ENCODE measurements at places on chromosomes 3 and 15.
A peak's percentile ranks its signal among the peaks of the same experiment; 100 is the strongest.

DNA sequence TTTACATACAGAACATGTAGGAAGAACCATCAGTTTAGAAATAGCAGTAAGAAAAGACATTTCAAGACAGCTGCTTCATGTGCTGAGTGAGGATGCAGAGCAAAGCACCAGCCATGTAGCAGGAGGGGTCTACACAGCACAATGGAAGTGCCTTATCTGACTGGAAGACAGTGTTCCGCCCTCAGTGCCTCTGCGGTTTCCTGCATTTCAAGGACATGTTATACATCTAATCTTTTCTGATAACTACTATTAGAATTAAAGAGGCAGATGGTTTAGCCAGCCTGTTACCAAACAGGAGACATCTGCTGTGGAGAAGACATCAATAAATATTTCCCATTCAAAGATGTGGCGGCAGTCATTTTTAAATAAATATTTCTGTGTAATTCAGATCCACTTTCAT lies 10.6 kb downstream of the LSG1 start:
- DNase-seq: no peak

DNA sequence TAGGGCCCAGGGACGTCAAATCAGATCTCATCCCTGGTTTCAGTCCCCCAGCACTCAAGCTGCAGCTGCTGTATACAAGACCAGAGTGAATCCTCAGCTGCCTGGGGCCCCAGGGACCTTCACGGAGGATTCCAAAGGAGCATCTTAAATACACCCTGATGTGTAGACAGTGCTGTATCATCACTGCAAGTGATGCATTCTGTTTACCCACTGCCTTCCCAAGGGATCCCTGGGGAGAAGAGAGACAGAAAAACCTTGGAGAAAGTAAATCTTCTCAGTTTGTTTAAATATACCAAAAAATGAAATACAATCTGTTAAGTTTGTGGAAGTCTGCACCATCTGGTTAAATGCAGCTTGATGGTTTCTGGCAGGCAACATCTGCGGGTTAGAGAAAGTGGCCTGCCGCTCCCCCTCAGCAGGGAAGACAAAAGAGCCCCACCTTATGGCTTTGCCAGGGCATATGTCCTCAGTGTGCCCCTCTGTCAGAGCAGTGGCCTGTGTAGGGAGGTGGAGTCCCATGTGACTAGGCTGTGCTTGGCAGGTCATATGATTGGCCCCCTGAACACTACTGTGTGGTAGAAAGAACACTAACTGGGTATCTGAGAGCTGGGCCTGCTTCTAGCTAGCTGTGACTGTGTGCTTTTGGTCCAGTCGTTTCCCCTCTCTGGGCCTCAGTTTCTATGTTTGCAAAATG lies 222.2 kb upstream of the TRIM42 start:
- no peak for DNase-seq

GRCh38 chr3:32471246-32471645 lies 31.4 kb downstream of the CMTM6 start:
- DNase-seq: no peak

DNA sequence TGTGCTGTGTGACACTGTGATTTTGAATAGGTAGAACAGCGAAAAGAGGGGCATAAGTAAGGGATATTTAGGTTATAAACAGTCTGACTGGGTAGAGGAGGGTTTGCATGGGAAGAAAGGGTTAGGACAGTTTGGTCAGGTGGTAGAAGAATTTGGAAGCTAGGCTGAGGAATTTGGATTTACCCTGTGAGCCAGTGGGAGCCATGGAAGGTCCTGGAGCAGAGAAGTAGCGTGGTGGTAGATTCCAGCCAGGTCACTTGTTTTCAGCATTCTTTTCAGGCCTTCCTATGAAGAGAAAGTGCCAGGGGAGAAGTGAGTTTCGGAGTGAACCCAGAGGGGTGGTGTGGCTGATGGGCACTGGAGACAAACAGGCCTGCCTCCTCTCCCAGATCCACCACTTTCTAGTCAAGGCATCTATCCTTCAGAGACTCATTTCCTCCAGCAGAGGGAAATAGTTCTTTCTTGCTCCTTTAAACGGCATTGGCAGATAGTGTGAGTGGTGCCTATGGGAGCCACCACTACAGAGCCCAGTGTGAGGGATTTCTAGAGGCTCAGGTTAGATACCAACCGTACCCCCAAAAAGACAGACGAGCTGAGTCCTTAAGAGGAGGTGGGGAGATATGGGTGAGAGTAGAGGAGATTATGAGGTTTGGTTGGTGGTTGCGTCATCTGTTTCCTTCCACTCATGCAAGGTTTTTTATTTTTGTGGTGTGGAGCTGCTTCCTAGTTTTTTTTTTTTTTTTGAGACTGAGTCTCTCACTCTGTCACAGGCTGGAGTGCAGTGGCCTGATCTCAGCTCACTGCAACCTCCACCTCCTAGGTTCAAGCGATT lies 21.2 kb downstream of the PXK start:
- no peak for DNase-seq

DNA sequence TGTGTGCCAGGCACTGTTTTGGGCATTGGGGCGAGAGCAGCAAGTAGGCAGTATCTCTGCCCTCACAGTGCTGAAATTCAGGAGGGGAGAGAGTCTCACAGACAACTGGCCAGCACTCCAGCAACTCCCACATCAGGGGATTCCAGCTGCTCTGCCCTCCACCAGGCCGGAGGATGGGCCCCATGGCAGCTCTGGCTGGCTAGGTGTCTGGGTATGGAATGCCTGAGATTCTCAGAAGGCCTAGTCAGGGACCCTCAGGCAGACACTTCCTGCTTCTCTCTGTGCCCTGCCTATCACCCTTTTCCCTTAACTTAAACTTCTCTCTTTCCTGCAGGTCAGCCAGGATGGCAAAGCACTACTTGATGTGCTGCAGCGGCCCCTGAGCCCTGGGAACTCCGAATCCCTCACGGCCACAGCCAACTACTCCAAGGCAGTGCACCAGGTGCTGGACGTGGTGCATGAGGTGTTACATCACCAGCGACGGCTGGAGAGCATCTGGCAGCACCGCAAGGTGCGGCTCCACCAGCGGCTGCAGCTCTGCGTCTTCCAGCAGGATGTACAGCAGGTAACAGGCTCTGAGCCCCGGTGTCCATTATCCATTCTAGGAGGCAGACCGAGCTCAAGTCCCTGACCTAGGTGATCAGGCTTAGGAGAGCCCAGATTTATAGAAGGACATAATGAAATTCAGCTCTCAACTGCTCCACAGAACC lies 342.2 kb upstream of the ROPN1 start:
- no peak for DNase-seq

GRCh38 chr3:102353805-102354204 lies 81.0 kb upstream of the ZPLD1 start:
- DNase-seq: no peak

- no peak for DNase-seq
Observed at GRCh38 chr15:80007532-80007931, 36.5 kb upstream of the BCL2A1 start.

DNA sequence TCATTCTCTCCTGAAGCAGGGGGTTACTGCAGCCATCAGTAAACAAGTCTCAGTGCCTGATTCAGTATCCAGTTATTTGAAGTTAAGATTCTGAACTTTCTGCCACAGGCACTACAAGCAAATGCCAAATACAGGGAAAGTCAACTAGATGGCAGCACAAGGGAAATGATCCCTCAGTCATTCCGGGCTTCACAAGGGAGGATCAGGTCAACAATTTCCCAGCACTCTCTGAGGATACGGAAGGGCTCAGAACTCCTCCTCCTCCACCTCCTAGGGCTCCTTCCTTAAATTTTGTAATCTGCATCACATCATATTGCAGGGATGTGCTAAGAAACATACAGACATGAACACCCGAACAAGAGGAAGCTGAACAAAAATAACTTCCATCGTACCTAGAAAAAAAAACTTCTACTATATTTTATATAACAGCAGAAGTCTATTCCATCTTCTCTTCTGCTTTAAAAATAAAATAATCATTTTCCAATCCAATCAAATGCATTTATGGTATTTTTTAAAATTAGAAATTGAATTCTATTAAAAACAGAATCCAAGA lies 187.1 kb downstream of the FMN1 start:
- no peak for DNase-seq

- no peak for DNase-seq
Observed at GRCh38 chr3:161913786-161914389, 417.3 kb downstream of the OTOL1 start.

DNA sequence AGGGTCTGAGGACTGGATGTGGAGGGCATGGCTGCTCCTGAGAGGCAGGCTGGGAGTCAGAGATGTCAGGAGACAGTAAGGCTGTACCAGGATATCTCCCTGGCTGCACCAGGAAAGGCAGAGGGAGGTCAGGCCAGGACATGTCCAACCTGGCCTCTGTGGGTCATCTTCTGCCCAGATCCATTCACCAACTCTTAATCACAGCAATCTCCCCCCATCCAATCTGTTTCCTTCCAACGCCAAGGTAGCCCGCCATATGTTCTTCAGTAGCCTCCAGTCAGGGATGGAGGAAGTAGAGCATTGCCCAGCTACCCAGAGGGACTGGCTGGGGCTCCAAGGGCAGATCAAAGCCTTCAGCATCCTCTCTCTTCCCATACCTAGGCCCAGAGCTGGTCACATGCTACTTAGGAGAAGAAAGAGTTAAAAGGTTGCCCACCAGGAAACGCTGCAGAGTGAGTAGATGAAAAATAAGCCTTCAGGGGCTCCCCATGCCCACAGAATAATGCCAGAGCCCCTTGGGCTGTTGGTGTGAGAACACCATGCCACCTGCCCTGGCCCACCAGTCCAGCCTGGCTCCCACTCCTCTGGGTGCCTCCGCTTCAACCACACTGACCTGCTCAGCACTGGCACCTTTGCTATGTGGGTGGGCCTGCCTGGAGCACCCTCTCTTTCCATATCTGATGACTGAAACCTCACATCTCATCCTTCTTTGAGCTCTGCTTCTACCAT lies 176.8 kb downstream of the MEGF11 start:
- no peak for DNase-seq

DNA sequence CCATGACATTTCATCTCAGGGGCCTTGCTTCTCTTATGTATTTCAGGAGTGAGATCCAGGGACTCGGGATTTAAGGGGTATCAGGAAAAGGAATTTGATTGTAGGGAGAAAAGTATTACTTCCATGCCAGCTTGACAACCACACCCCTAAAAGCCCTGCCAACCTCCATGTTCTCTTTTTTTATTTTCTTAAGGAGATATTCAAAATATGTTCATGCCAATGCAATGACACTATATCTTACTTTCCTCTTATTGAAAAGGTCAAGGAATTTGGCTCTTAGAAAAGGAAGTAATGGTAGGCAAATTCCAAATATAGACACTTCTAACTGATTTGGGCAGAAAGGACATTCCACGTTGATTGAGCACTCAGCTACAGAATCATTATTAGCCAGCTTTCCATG lies 407.5 kb upstream of the NECTIN3 start:
- no peak for DNase-seq

DNA sequence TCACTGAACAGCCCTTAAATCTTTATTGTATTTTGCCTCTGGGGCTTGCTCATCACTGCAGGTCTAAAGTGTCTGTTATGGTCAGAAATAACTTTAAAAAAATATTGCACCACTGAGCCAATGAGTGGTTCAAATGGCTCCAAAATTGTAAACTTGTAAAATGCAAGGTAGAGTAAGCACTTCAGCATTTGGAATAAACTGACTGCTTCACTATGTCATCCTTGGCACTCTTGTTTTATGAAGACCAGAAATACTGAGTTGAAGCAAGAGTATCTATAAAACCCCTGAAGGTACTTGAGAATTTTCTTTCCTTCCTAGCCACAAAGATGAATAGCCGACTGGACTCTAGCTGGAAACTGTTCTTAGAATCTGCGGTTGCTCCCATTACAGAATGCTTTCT lies 390.3 kb upstream of the DPH6 start:
- no peak for DNase-seq

- DNase-seq: no peak
Observed at GRCh38 chr3:114758831-114759699, 388.0 kb downstream of the ZBTB20 start.

- DNase-seq: no peak
Observed at GRCh38 chr15:50944672-50945071, 36.2 kb downstream of the AP4E1 start.

DNA sequence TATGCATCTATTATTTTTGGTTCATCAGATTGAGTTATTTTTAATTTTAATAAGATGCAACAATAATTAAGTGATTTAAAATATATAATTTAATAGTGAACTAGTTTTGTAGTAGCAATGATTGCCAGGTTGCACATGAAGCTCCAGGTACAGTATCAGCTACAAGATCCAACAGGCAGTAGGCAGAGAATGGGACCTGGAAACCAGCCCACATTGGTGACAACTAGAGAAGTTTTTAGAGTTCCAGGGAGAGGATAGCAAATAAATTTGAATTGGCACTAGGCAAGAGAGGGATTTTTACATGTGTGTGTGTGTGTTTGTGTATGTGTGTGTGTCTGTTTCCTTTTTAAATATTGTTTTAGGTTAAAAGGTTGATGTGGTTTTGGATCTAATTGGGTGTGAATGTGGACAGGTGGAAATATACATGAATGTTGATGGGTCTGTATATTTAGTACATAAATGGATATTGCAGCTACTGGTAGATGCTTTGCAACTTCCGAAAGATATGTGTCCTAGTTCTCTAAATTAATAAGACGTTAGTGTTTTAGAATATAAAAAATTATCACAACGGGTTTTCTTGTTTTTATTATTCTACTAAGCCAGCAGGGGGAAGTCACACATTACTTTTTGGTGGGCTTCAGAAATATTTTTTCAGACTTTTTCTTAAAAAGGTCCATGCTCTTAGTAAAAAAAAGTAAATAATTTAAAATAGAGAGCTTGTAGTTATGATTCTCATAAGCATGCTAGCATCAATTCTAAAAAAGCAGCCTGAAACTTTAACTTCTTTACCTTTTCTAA lies 110.1 kb upstream of the GBE1 start:
- DNase-seq: no peak

DNA sequence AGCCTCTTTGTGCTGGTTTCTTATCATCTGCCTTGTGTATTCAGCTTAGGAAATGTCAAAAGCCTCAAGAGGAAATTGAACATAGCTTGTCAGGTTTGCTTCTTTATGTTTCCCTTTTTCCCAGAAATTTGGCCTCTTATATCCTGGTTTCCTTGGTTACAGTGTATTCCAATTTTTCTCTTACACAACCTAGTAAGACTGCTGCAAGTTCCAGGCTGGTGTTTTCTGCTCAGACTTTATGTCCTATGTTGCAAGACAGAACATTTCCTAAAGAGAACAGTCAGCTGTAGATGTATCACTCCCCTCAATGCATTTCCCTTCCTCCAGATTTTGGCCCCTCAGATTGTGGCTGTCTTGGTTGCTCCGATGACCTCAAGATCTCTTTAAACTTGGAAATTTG lies 102.5 kb downstream of the SH3GL3 start:
- DNase-seq: no peak

GRCh38 chr3:82509951-82510603 lies 748.6 kb upstream of the GBE1 start:
- DNase-seq: no peak

DNA sequence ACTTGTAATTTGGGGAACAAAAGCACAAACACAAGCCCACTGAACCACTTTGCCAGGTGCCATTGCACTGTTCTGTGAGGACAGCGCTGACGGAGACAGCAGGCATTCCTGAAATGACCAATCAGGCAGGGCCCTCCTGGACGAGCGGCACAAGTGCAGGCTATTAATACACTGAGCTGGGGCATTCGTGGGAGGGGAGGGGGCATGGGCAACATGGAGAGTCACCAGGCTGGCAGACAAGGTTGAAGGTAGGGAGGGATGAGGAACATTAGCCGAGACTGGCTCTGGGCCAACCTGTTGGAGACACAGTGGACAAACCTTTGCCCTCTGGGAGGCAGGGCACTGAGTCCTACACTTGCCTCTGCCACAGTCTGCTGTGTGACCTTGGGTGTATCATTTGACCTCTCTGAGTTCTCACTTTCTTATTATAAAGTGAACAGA lies 45.6 kb downstream of the NOX5 start:
- peak; percentile 70 for DNase-seq

GRCh38 chr3:42698911-42699230 lies 3.7 kb downstream of the HHATL start:
- DNase-seq: no peak

- no peak for DNase-seq
Observed at GRCh38 chr3:29064085-29064484, 216.8 kb upstream of the RBMS3 start.
